Tibial artery (tissue), 4 donors: ENCODE measurements at places on chromosomes 2 and 18.

GRCh38 chr2:10255189-10256030 lies 47.3 kb upstream of the HPCAL1 start:
- no peak for DNase-seq

- no peak for DNase-seq
Observed at GRCh38 chr18:51382081-51382480, 184.6 kb upstream of the MEX3C start.

DNA sequence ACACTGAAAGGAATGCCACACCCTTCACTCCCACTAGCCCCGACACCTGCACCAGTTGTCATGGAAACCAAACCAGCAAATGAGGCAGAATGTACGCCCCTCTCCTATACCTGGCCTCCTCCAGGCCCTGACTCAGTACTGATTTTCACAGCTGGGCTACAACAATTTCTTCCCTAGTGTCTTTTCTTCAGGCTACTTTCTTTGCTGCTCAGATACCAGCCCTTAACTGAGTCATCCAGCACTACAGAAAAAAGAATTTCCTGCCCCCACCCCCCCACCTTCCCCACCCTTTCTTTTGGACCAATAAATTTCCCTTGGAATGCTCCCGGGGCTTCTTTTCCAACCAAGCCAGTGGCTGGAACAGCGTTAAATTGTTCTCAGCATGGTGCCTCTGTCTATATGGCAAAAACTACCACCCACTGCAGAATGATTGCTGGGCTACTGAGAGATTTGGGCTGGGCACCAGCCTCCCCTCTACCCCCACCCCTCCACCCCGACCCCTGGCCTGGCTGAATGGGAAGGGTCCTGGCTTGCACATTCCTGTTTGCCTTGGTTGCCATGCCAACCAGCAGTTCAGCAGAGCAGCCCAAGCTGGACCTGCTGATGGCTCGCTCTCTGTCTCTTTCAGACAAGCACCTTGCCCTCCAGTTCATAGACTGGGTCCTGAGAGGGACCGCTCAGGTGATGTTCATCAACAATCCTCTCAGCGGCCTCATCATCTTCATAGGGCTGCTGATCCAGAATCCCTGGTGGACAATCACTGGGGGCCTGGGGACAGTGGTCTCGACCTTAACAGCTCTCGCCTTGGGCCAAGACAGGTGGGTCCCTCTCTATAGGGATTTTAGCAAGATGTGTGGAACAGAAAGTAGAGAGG lies 11.3 kb downstream of the SLC14A2 start:
- no peak for DNase-seq

GRCh38 chr2:102286041-102286440 lies 25.3 kb upstream of the IL1RL1 start:
- no peak for DNase-seq

GRCh38 chr18:54531402-54532065 lies 59.5 kb upstream of the DYNAP start:
- DNase-seq, result no peak

GRCh38 chr2:18180031-18180610 lies 301.7 kb downstream of the KCNS3 start:
- no peak for DNase-seq

GRCh38 chr2:236642125-236642524 lies 72.5 kb downstream of the ACKR3 start:
- DNase-seq, result peak; percentile 83

GRCh38 chr2:218002845-218003180 lies at the start of gene TNS1:
Gene TNS1 (minus strand): TSS chr2:218002995. CDS start chr2:218002872, 123 bp downstream.
- peak; percentile 88 for DNase-seq

- DNase-seq, result no peak
Observed at GRCh38 chr18:58674863-58675472, 3.7 kb downstream of the MALT1 start.

DNA sequence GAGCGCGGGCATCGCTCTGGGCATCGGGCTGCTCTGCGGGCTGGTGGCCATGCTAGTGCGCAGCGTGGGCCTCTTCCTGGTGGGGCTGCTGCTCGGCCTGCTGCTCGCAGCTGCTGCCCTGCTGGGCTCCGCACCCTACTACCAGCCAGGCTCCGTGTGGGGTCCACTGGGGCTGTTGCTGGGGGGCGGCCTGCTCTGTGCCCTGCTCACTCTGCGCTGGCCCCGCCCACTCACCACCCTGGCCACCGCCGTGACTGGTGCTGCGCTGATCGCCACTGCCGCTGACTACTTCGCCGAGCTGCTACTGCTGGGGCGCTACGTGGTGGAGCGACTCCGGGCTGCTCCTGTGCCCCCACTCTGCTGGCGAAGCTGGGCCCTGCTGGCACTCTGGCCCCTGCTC lies 3.8 kb downstream of the TMEM198 start:
- DNase-seq, result no peak

DNA sequence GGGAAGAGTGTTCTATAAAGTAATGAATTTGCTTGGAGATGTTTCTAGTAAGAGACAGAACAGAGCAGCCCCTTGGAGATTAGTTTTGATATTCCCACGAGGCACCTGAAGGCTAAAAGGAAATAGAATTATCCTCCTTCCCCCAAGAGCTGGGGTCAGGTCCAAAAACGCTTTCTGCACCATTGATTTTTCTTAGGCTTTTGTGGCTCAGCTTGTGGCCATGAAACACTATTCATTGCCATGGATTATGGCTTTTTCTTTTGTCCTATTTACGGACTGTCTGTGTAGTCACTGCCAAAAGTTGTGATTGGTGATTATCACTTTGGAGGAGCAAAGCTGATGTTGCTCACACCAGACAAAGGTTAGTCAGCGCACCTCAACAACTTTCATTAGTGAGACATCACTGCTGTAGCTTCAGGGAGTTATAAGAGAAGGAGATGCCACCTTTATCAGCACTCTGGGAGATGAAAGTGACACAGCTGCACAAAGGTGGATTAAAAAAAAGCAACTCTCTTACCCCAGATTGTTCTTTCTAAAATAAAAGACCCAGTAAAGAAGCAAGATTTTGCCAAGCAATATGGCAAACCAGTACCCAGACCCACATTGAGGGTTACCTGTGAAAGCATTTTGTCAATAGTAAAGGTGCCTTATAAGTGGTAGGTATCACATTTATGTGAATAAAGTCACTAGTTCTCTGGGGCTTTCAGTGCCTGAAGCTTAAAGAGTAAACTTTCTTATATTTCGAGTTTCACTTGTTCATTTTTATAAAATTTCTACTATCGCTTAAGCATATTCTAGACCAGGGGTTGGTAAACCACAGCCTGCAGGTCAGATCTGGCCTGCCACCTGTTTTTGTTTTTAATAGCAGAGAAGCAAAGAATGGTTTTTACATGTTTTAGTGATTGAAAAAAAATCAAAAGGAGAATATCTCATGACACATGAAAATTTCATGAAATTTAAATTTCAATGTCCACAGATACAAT lies 10.6 kb downstream of the CXCR4 start:
- DNase-seq, result no peak

DNA sequence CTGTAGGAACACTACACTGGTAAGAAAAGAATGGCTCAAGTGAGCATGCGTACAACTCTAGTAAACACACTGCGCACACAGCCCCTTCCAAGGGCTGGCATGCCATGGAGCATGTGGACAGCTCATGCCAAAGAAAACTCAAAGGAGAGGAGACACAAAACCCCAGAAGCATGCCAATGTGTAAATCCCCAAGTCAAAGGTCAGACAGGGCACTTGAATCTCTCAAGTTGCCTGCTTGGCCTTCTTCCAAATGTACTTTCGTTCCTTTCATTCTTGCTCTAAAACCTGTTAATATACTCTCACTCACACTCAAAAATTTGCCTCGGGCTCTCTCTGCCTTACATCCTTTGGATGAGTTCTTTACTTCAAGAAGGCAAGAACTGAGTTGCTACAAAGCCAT lies 365.3 kb downstream of the NBAS start:
- DNase-seq, result no peak

GRCh38 chr2:33777786-33778185 lies 178.7 kb upstream of the FAM98A start:
- DNase-seq, result no peak

DNA sequence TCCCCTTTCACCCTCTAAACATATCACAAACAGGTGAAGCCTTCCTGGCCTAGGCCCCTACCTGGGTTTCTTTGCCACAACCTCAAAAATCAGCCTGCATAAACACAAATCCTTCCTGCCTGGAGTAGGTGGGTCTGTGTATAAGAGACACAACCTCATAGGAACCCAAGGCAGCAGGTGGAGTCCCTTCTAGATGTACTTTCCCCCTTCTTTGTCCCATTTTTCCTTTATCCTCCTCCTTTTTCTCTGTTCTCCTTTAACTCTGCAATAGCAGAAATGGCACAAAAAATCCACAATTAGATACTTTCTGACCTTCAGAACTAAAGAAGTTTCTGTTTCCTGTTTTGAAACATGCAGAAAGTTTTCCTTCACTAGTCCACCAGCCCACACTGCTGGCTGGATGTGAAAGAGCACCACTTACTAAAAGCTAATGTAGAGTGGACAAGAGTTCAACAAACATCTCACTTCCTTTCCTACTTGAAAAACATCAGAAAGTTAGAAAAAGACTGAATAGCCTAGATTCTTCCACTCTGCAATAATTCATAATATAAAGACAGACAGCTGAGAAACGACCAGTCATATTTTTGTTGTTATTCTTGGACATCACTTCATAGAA lies 11.2 kb downstream of the SLC40A1 start:
- DNase-seq, result no peak

GRCh38 chr2:48723129-48723528 lies 32.4 kb downstream of the LHCGR start:
- no peak for DNase-seq

DNA sequence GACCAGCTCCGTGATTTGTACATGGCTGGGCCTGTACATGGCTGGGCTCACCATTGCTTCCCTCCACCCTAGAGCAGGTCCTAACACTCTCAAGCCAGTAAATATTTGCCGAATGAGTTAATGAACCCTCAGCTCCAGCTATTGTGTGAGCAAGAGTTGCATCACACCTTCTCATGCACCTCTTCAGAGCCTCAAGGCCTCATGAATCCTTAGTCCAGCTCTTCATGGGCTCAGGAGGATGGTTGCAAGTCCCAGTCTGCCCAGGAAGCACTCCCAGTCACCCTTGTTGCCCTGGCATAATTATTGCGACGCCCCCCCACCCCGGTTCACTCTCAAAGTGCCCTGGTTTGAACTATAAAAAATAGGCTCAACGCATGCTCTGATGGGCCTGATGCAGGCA lies 30.1 kb upstream of the GNAL start:
- DNase-seq, result no peak

- no peak for DNase-seq
Observed at GRCh38 chr18:23057096-23057495, 78.2 kb upstream of the CABLES1 start.

- no peak for DNase-seq
Observed at GRCh38 chr2:236550701-236551465, 18.7 kb upstream of the ACKR3 start.

- no peak for DNase-seq
Observed at GRCh38 chr2:126302043-126302442, 353.9 kb upstream of the GYPC start.
